ENCODE measurements at places on chromosomes 13 and 19. TPM values are rescaled to one million over a fixed set of nuclear protein-coding genes. Genes with fewer than 3 reads are reported as not detected.
A peak's percentile ranks its signal among the peaks of the same experiment; 100 is the strongest.

GRCh38 chr13:101584331-101584730 lies 131.9 kb downstream of the ITGBL1 start:
- no peaks in the 10 kb centered on the region for H3K36me3 ChIP-seq
- DNase-seq, result no peak
- no peaks in the 10 kb centered on the region for H3K4me1 ChIP-seq
- no peak overlapping the region for H3K27ac ChIP-seq
- no peak overlapping the region for H3K4me3 ChIP-seq

DNA sequence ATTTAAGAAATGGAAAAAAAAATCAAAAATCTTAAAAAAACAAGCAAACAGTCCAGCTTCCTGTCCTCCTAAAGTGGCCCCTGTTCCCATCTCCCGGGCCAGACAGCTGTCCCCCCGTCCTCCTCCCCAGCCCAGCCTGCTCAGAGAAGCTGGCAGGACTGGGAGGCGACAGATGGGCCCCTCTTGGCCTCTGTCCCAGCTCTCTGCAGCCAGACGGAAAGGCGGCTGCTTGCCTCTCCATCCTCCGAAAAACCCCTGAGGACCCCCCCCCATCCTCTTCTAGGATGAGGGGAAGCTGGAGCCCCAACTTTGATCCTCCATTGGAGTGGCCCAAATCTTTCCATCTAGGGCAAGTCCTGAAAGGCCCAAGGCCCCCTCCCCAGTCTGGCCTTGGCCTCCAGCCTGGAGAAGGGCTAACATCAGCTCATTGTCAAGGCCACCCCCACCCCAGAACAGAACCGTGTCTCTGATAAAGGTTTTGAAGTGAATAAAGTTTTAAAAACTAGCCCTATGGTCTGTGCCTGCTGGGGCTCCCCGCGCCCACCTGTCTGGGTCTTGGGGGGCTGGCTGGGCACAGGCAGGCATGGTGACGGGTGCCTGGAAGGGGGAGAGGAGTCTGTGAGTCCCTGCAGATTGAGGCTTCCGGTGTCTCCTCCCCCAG lies 3.8 kb downstream of the GADD45GIP1 start:
- H3K36me3 ChIP-seq, result peaks cover 28% of the 10 kb centered on the region
- no peaks in the 10 kb centered on the region for H3K4me1 ChIP-seq
- H3K4me3 ChIP-seq, result no peak overlapping the region
- H3K27ac ChIP-seq, result no peak overlapping the region

- DNase-seq, result no peak
- no peaks in the 10 kb centered on the region for H3K36me3 ChIP-seq
- no peaks in the 10 kb centered on the region for H3K4me1 ChIP-seq
- no peaks in the 10 kb centered on the region for H3K27me3 ChIP-seq
- no peak overlapping the region for H3K4me3 ChIP-seq
- no peak overlapping the region for H3K27ac ChIP-seq
These were observed 4.8 kb downstream of the SYNGR4 start for GRCh38 chr19:48368936-48369335.

DNA sequence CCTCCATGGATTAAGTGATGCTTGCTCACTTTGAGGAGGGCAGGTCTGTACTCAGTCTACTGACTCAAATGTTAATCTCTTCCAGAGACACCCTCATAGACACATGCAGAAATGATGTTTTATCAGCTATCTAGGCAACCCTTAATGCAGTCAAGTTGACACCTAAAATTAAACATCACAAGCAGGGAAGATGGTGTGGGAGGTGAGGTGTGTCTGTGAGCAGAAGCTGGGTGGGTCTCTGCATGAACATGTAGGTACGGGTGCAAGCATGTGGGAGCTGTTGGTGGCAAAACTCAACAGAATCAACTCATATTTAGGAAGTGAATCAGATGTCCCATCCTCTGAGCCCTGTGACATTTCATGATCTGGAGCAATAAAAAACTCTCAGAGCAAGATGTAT lies 249.2 kb upstream of the SGCG start:
- H3K27me3 ChIP-seq, result no peaks in the 10 kb centered on the region
- H3K27ac ChIP-seq, result no peak overlapping the region
- no peaks in the 10 kb centered on the region for H3K36me3 ChIP-seq

DNA sequence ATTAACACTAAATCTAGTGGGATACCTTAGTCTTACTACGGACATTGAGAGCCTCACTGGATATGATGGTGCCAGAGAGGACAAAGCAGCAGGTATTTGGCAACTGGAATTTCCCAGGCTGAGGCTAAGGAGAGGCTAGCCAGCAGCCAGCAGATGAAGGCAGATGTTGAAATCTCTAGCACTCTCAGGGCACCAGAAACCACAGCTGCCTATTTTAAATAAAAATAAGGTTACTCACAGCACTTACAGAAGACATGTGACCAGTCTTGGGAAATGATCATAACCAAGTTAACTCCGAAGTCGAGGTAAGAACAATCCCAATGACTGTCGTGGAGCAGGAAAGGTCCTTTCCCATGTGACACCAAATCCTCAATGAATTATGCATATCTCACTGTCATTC lies 1726.0 kb downstream of the EFNB2 start:
- no peak for DNase-seq
- H3K36me3 ChIP-seq, result no peaks in the 10 kb centered on the region
- H3K4me1 ChIP-seq, result no peaks in the 10 kb centered on the region
- H3K27me3 ChIP-seq, result no peaks in the 10 kb centered on the region
- H3K27ac ChIP-seq, result no peak overlapping the region
- no peak overlapping the region for H3K4me3 ChIP-seq

GRCh38 chr13:86383151-86383550 lies 583.9 kb upstream of the SLITRK6 start:
- no peak for DNase-seq
- no peaks in the 10 kb centered on the region for H3K4me1 ChIP-seq
- H3K27me3 ChIP-seq, result no peaks in the 10 kb centered on the region

DNA sequence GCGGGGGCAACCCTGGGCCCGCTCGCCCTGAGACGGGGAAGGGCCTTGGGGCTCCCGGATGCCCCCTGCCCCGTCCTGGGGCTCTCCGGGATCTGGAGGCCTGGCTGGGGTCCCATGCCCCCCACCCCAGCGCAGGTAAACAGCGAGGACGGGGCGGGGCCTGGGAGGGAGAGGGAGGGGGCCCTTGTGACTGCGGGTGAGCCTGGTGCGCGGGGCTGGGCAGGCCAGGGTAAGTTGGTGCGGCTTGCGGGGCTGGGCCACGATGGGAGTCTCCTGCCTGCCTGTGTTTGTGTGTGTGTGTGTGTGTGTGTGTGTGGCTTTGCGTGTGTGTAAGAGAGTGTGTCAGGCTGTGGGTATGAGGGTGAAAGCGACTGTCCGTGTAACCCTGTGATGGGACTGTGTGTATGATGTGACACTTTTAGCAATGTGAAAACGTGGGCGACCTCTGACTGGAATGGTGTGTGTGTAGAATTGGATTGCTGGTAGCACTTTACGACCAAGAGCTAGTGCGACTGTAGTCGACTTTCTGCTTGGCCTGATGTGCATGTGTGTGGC lies 426 bp downstream of the KLC3 start:
- H3K27me3 ChIP-seq, result no peaks in the 10 kb centered on the region
- H3K4me1 ChIP-seq, result no peaks in the 10 kb centered on the region
- H3K36me3 ChIP-seq, result no peaks in the 10 kb centered on the region
- no peak overlapping the region for H3K27ac ChIP-seq
- peak overlapping the region; percentile 55 for H3K4me3 ChIP-seq

- no peaks in the 10 kb centered on the region for H3K36me3 ChIP-seq
- peaks cover 40% of the 10 kb centered on the region for H3K4me1 ChIP-seq
- no peak for DNase-seq
- H3K27me3 ChIP-seq, result no peaks in the 10 kb centered on the region
These were observed 15.2 kb downstream of the LNX2 start for GRCh38 chr13:27605099-27605498.

DNA sequence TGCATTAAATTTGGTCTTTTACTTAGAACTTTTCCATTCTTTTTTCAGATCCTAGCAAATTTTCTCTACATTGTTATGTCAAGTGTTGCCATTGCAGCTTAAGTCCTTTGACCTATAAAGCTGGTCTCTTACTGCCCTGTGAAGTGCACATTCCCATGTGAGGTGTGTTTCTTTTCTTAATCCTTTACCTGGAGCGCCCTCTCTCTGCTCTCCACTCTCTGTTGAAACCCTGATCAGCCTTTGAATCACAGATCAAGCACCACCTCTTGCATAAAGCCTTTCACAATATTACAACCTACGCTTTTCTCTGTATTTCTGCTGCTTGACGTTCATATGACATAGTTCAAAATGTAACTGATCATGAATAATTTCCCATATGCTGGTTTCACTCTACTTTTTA lies 84.8 kb downstream of the PCDH17 start:
- H3K36me3 ChIP-seq, result no peaks in the 10 kb centered on the region
- DNase-seq, result no peak
- H3K4me1 ChIP-seq, result no peaks in the 10 kb centered on the region
- no peak overlapping the region for H3K4me3 ChIP-seq

DNA sequence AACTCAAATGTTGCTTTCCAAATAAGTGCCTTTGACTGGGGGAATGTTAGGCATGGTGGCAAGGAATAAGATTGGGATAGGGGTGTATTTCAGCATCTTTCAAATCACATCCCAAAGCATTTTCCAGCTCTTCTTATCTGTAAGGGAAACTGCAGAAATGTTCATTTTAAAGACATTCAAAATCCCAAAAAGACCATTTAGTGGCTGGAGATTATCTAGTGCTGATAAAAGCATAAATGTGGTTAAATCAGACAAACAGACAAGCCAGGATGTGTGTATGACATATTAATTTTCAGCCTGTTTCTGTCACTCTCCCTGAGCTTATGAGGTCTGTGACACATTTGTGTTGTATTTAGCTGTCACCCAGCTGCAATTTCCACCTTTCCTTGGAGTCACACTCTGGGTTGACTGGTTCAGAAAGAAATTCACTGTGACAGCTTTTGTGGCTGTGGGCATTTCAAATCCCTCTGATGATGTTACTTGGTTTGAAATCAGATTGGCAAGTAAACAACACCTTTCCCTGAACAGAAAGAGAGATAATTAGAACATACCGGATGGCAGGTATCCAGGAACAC lies 69.7 kb upstream of the SIAH3 start:
- H3K27me3 ChIP-seq, result no peaks in the 10 kb centered on the region
- DNase-seq, result no peak
- no peaks in the 10 kb centered on the region for H3K36me3 ChIP-seq
- H3K4me1 ChIP-seq, result no peaks in the 10 kb centered on the region

GRCh38 chr19:29841209-29841558 lies 29.4 kb downstream of the CCNE1 start:
- no peaks in the 10 kb centered on the region for H3K27me3 ChIP-seq
- no peak for DNase-seq
- no peak overlapping the region for H3K4me3 ChIP-seq
- H3K27ac ChIP-seq, result no peak overlapping the region
- H3K4me1 ChIP-seq, result peaks cover 6% of the 10 kb centered on the region

DNA sequence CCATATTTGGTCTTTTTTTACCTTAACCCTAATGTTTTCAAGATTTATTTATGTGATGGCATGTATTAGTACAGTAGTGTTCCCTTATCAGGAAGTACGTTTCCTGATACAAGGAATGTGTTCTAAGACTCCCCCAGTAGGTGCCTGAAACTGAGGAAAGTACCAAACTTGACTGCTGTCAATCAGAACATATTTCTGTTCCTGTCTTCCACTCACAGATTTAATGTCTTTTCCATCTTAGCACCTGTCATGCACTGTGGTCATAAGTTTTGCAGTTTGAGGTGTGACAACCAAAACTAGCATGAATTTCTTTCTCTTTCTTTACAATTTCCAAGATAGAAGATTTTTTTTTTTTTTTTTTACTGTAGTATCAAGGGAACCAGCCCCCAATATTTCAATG lies 62.9 kb downstream of the LMO7 start:
- no peaks in the 10 kb centered on the region for H3K4me1 ChIP-seq
- DNase-seq, result no peak
- no peak overlapping the region for H3K4me3 ChIP-seq
- H3K27ac ChIP-seq, result no peak overlapping the region

GRCh38 chr13:56773148-56773547 lies 367.6 kb upstream of the PRR20A start:
- no peak for DNase-seq
- H3K27ac ChIP-seq, result no peak overlapping the region
- no peak overlapping the region for H3K4me3 ChIP-seq
- H3K36me3 ChIP-seq, result no peaks in the 10 kb centered on the region

DNA sequence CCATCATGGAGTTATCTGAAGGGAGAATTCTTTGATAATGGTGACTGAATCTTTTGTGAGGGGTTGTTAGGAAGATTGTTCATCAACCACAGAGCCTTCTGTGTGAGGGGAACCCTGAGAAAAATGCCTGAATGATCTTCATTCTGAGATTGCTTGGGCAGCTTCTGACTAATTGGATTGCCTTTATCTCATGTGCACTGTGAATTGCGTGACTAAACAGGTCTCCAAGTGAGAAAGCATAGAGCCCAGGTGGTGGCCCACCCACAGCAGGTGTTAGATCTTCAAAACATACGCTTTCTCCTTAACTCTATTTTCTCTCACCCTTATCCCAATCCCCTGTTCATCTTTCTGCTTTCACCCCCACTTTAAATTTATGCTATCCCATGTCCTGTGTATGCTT lies 58.3 kb downstream of the DOCK9 start:
- H3K36me3 ChIP-seq, result no peaks in the 10 kb centered on the region
- no peaks in the 10 kb centered on the region for H3K27me3 ChIP-seq
- H3K27ac ChIP-seq, result no peak overlapping the region
- DNase-seq, result no peak

DNA sequence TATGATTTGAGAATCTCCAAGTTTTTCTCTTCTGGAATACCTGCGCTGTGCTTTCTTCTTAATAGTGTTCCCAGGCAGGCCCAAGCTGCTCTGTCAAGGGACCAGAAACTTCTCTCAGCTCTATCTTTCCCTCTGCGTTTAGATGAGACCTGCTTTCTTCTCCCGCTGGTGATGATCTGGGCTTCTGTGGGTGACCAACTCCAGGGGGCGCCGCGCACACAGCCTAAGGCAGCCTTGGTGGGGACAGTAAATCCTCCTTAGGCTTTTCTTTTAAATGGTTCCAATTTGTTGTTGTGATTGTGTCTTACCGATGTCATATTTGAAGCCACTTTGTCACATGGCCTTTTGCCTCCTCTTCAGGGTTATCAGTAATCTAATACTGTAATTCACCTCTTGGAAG lies 439.4 kb upstream of the KLF12 start:
- peaks cover 14% of the 10 kb centered on the region for H3K27me3 ChIP-seq
- no peaks in the 10 kb centered on the region for H3K4me1 ChIP-seq
- DNase-seq, result no peak
- no peak overlapping the region for H3K27ac ChIP-seq

GRCh38 chr19:14943601-14944000 lies 2.3 kb downstream of the OR7C2 start:
- no peak for DNase-seq
- no peak overlapping the region for H3K27ac ChIP-seq
- no peak overlapping the region for H3K4me3 ChIP-seq

DNA sequence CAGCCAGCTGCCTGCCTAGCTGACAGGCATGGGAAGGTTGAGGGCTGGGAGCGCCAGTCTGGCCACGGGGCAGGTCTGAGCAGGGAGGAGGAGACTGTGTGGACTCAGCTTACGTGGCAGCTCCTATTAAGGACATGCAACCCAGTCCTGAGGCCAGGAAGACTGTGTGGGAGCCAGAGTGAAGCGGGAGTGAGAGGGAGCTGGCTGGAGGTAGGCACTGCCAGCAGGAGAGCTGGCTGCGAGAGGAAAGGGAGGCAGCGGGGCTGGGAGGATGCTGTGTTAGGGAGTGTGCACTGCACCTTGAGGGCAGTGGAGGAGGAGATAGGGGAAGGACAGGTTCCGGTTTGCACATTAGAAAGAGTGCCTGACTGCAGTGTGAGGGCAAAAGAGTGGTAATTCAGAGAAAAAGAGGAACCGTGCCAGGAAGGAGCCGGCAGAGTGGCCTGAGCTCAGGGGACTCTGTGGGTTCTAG lies 99.2 kb downstream of the SLC7A1 start:
- no peak overlapping the region for H3K4me3 ChIP-seq
- no peaks in the 10 kb centered on the region for H3K36me3 ChIP-seq
- DNase-seq, result peak; percentile 93
- no peaks in the 10 kb centered on the region for H3K27me3 ChIP-seq

Gene LILRB5
- total RNA-seq, result 0.71 TPM

Gene TTC9B
- not detected for total RNA-seq

Gene LILRA6
- total RNA-seq, result 0.32 TPM

Gene ZNF730
- not detected for total RNA-seq
